Neural progenitor cell (in vitro differentiated cells): ENCODE measurements at places on chromosomes 11 and 22. TPM values are rescaled to one million over a fixed set of nuclear protein-coding genes. Genes with fewer than 3 reads are reported as not detected.

DNA sequence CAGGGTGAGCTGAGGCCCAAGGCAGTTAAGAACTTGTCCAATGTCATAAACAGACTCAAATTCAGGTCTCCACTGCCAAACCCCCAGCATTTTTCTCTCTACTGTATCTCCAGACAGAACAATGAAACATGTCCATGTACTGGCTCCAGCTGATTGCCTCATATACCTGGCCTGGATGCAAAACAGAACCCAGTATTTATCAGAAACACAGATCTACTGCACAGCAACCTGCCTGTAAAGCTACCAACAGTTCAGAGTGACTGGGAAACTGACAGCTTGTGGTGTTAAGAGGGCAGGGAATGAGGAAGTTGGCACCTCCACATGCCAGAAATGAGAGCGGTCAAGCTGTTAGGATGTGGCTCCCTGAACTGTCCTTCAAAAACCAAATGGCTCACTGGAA, 41.6 kb downstream of the C11orf71 start:
- no peak for DNase-seq

- DNase-seq: peak; percentile 68
Measured at GRCh38 chr11:60970369-60970774, 1.1 kb upstream of the CD6 start.

DNA sequence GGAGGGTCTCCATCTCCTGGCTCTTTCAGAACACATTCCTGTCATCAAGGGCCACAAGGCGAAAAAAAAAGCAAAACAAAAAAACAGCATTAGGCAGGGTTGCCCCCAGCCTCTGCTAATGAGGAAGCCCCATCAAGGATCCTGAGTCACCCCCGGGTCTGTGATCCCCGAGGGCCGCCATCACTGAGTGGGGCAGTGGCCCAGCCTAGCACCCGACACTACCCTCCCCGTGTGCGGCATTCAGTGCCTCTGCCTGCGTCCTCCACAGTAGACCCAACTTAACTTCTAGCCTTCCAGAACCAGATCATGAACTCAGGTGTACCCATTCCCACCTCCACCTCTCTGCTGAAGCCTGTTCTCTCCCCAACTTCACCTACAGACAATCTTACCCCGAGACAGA, 6.6 kb upstream of the CDC42EP1 start:
- DNase-seq: no peak

DNA sequence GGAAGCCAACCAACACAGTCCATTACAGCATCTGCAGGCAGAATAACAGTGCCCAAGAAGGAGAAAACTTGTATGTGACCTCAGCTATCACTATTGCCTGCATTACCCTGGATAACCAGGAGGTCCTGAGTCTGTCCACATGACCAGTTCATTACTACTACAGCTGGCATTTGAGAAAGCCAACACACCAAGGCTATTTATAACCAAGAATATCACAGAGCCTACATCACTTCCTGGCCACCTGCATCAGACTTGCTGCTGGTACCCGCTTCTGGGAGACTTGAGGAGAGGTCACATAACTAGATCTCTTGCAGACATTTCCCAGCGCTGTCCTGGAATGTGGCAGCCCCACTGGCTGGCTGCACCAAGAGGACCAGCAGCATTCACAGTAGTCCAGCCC, 11.1 kb upstream of the OR56B4 start:
- DNase-seq: no peak

Gene GGA1
- total RNA-seq: 62.3 and 71.7 TPM in 2 replicates
